ENCODE measurements at places on chromosomes 7 and 10.

DNA sequence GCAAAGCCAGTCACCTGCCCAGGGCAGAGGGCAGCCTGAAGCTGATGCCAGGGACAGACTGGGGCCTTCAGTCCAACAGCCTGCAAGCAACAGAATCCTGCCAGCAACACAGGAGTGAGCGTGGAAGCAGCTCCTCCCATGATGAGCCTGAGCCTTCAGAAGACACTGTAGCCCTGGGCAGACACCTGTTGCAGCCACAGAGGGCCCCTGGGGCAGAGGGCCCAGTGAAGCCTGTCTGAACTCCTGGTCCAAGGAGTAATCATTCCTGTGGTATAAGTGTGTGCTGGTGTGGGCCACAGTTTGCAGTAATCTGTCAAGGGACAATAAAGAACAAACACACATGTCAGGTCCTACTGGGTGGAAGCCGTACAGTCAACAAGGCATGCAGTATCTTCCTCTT, 2.9 kb upstream of the PFKP start:
- no peak for DNase-seq

DNA sequence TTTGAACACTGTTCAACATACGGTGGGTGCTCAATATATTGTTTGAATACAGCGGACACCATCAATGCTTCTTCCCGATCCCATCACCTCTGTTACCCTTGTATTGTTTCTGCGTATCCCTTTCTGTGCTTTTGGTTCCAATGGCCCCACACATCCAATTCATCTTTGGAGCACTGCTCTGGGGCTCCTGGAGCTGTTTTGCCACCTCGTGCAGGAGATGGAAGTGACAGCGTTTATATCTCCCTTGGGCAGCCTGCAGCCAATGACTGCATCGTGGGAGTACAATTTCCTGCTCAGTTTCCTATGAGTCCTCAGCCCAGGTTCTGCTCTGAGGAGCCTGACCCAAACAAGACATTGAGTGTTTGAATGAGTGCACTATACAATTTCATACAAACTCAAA, 50.2 kb upstream of the PIK3CG start:
- no peak for DNase-seq

DNA sequence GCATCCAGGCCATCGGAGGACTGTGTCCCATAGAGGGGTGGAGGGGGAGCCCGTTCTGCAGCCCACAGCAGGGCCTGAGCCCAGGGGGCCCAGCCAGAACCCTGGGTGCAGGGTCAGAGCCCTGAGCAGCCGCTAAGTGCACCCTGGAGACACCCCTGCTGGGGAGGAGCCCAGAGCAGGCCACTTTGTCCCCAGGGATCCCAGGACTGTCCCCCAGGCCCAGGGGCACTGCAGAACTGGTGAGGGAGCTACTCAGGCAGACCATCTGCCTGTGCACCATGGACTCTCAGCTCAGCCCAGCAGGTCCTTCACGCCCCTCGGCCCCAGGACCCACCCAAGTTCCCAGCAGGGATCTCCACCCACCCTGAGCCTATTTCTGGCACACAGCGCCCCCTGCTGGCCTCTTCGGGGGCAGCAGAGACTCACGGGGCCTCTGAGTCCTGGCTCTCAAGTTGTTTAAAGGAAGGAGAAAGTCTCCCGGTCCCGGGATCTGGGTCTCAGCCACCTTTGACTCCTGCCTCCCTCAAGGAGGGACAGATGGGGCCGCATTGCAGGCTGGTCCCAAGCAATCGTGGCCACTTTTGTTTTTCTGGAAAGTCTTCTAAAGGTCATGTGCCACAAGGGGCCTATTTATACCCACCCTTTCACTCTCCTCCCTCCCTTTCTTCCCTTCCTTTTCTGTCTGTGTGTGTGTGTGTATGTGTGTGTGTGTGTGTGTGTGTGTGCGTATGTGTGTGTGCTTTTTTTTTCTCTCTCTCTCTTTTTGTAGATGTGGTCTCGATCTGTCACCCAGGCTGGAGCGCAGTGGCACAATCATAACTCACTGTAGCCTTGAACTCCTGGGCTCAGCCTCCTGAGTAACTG, 90.3 kb downstream of the MYL10 start:
- peak; percentile 35 for DNase-seq

DNA sequence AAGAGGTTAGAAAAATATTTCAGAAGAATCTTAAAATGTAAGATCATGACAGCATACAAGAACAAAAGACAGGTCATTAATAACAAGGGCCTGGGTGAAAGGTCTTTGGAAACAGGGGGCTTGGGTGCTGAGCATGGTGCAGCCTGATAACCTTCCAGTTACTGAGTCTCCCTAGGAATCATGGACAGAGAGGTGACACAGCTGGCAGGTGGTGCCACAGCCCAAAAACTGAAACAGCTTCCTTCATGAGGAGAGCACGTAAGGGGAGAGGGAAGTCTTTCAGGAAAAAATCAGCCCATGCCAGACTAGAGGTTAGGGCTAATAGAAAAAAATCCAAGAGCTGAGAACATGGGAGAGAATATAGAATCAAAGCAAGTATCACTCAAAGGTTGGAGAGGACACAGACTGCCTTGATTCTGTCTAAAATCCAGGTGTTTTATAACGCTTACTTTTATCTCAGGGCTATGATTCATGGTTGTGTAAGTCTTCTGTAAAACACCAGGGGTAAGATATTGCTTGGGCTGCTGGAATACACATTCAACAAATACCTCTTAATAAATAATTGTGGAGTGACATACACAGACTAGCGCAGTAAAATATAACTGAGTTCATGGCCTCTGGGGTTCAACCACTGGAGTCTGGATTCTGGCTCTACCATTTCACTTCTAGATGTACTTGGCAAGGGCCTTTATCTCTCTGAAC, 88.1 kb downstream of the SEMA3C start:
- DNase-seq = no peak

- no peak for DNase-seq
These were observed 419.4 kb upstream of the MGMT start for GRCh38 chr10:129047600-129047999.

GRCh38 chr10:30798646-30799185, 169.2 kb upstream of the LYZL2 start:
- no peak for DNase-seq

DNA sequence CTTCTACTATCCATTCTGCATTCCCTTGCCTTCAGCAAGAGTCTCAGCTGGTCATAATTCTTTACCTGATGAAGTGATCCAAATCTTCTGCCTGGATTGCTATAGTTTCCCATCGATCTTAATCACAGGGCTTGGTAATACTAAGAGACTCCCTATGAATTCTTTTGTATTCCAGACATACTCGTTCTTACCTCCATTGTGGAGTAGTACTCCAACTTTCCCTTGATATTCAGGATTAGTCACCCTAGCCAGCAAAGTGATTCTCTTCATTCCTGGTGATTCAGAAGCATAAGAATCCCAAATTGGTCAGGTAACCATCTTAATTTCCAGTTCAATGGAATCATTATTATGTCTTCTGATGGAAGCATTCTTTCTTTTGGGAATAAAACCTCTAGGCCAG, 96.7 kb downstream of the TWIST1 start:
- DNase-seq = no peak

DNA sequence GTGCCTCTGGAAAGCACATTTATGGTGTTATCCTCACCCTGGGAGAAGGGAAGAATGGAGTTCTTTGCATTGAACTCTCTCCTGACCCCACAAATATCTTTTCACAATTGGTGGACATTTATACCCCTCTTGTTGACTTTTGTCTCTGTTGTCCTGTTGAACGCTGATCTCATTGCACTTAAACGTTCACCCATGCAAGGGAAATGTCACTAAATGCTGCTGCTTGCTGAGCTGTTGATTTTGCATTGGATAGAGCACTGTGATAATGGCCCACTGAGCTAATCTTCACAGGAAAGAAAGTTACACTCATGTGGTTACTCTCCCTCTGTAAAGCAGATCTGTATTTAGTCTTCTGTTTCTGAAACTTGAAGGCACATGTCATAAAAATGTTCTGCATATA, 133.4 kb downstream of the FZD1 start:
- DNase-seq = no peak

DNA sequence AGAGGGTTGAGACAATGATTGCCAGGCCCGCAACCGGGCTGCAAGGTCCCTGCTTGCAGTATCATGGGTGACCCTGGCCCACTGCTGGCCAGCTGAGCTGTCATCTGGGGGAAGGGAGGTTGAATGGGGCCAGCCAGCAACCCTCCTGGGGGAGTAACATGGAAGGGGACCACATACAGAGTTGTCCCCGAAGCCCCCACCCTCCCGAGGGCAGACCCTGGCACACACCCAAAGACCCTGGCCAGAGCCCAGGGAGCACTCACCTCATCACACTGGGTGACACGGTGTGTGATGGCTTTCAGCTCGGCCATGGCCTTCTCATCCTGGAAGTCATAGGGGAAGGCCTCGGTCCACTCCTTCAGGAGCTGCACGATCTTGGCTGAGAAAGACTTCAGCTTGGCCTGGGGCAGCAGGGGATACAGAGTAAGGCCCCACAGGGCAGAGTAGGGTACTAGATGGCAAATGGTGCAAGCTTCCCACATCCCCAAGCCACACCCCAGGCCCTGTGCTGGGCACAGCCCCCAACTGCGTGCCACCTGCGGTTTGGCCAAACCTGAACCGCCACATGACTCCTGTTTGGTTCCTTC, 63.4 kb downstream of the CSGALNACT2 start:
- DNase-seq = no peak

GRCh38 chr7:124059375-124059774, 26.5 kb upstream of the TMEM229A start:
- no peak for DNase-seq
